ENCODE measurements at places on chromosomes 2 and 18.

- no peak for DNase-seq
Measured at GRCh38 chr18:45755934-45756333, 32.0 kb downstream of the SLC14A1 start.

GRCh38 chr2:127069536-127069935 is 37.4 kb downstream of the BIN1 start:
- no peak for DNase-seq

DNA sequence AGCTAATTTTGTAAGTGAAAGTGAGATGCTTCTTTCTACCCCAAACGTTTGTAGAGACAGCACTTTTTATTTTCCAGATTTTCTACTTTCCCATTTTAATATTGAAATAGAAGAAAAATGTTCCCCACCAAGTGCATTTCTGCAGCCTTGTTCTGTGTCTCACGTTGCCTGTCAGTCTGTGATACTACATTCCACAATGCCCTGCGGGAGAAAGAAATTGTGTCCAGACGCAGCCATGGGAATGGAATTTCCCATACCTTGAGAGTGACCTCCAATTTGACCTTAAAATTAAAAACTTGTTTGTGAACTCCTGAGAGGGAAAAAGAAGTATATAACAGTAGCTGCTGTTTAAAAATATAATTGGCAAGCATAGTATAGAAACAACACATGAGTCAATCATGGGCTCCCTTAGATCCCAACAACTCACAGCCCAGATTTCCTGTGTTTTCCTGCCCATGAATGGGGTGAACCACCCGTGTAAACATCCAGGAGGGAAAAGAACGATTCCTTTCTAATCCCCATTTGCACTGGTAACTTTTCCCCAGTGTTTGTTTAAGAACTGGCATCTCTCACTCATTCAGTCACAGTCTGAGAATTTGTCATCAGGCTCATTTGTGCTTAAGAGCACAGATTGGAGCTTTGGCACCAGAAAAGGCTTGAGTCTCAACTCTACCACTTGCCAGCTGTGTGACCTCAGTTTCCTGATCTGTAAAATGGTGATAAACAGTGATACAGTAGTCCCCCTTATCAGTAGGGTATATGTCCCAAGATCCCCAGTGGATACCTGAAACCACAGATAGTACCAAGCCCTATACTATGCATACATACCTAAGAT is 166.1 kb upstream of the ZNF521 start:
- DNase-seq: no peak

DNA sequence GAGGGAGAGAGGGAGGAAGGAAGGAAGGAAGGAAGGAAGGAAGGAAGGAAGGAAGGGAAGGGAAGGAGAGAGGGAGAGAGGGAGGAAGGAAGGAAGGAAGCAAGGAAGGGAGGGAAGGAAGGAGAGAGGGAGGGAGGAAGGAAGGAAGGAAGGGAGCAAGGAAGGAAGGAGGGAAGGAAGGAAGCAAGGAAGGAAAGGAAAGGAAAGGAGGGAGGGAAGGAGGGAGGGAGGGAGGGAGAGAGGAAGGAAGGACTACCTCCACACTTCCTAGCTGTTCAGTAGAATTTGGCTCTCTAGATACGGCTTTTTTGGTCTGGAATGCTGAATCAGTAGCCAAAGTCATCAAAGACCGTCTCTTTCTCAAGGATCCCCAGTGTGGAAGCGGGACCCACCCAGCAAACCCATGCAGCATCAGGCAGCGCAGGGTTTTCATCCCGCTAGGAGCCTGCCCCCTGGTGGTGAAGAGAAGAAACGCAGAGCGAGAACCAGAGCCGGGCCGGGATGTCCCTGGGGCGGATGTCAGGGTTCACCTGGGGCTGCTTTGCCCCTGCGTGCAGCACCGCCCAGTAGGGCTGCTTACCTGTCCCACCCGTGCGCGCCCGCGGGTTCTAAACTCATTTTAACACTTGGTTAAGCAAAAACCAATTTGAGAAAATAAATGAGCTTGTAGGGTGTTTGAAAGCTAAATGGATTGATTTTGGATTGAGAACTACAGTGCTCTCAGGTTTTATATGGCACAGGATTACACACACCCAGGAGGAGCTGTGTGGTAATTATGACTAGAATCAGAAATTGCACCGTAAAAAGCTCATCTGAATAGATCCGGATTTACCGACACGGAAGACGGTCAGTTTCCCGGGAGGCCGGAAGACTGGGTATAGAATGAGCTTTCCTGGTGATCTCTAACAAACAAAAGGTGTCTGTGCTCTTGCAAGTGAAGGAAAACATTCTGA is 48.1 kb upstream of the ARL4C start:
- peak; percentile 89 for DNase-seq

DNA sequence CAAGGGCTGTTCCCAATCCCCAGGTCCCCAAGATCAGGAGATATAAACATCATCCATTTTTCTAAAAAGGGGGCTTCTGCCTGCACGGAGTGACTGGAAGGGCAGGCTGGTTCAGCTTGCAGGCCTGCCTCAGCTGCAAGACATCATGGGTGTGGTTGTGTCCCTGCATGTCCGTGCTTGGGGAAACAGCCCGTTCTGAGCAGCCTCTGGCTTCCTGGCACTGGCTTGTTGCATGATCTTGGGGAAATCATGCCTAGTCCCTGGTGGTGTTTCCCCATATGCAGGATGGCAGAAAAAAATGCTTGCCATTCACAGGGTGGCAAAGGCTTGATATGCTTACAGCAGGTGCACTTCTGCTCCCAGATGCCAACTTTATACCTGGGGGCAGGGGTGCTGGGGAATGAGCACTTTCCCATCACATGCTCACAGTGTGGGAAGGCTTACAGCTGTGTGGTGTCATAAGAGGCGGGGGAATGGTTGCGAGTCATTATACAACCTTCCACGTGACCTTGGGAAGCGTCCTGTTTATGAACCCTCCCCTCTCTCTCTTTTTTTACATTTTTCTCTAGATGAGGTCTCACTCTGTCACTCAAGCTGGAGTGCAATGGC is 7.2 kb downstream of the PCARE start:
- DNase-seq: no peak
